ENCODE measurements at places on chromosomes 16 and 17.

DNA sequence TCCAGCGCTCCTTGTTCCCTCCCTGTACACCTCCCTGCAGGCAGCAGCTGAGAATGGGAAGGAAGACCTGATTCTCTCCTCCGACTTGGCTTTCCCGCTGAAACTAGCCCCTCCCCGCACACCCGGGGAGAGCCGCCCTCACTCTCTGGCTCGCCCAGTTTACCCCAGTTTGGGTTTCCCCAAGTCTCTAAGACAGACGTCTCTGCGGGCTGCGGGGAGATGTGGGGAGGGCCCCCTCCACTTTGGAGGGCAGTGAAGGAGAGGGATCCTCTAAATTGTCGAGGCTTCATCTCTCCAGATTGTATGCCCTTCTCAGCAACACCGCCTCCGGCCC, 797 bp downstream of the GRB7 start:
- peak; percentile 28 for DNase-seq

DNA sequence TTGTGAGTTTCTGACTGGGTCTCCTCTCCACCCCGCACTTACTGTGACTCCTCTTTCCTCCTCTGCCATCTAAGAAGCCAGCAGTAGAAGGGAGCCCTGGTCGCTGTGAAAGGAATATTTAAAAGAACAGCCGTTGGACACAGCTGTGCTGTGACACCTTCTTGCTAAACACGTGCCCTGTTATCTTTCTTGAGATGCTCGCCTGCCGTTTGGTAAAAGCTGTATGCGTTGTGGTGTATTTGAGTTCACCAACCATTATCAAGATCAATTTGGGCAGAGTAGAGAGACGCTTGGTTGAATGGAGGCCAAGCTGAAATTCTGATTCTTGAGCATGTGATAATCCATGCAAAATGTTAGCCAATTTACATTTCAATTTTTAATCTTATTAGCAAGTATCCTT, 3.8 kb downstream of the GID4 start:
- DNase-seq = no peak

DNA sequence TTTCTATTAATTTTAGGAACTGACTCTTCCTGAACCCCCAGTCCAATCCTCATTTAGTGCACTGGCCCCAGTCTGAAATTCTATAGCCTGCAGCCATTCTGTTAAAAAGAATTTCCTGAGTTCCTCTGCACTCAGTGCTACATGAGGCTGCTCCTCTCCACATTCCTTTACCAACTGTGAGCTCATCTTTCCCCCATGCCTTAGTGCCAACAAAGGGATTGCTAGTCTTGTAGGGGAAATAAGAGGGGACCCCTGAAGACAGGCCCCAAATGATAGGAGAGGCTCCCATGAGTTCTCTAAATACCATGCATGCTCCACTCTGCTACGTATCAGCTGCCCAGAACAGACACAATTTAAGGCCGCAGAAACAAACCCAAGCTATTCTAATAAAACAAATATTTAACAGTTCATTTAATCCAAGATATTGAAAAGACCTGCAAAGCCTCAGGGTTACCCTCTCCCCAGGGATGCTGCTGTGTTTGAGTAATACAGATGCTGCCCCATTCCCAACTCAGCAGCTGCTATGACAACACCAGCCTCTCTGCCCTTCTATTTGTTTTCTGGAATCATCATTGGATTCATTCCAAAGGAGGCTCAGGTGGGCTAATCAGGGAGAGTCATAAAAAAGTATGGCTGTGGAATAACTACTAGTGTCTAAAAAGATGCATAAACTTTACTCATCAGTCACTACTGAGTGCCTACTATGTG, 228.5 kb downstream of the TOX3 start:
- no peak for DNase-seq

GRCh38 chr17:29587591-29587990, 1.9 kb downstream of the GIT1 start:
- DNase-seq = no peak

- DNase-seq = no peak
These were observed 10.2 kb downstream of the ATP2C2 start for GRCh38 chr16:84378567-84378966.

- DNase-seq = no peak
These were observed 1.2 kb downstream of the LCAT start for GRCh38 chr16:67942510-67943255.

GRCh38 chr17:51263006-51263405, 2.7 kb downstream of the UTP18 start:
- DNase-seq = no peak

GRCh38 chr16:19857593-19858339, 26.9 kb downstream of the GPRC5B start:
- DNase-seq = no peak

DNA sequence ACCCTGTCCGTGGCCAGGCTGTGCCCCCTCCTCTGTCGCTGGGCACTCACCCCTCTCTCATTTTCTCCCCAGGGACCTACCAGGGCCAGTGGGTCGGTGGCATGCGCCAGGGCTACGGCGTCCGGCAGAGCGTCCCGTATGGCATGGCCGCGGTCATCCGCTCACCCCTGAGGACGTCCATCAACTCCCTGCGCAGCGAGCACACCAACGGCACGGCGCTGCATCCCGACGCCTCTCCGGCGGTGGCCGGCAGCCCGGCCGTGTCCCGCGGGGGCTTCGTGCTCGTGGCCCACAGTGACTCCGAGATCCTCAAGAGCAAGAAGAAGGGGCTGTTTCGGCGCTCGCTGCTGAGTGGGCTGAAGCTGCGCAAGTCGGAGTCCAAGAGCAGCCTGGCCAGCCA, 41.9 kb downstream of the JPH3 start:
- DNase-seq = no peak

DNA sequence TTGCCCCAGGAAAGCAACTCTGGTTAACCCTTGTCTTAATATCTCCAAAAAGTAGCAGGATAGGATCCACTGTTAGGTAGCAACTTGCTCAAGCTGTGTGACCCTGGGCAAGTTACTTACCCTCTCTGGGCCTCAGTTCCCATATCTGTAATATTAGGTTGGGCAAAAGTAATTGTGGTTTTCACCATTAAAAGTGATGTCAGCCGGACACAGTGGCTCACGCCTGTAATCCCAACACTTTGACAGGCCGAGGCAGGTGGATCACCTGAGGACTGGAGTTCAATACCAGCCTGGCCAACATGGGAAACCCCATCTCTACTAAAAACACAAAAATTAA, 179.3 kb downstream of the FOXL1 start:
- no peak for DNase-seq

DNA sequence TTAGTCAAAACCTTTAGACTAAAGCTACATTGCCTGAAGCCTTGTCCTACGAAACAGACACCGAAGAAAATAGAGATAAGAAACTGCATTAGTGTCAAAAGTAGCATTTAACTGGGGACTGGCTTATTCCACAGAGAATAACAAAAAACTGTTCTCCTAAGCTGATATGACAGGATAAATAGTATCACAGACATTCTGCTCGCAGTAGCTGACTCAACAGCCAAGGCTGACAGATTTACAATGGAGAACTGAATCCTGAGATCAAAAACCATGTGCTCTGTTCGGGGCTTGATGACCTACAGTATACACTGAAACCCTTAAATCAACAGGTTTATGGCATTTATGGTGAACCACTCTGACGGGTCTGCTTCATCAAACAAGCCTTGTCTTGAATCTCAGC, 25.5 kb downstream of the ADAMTS18 start:
- DNase-seq = no peak

DNA sequence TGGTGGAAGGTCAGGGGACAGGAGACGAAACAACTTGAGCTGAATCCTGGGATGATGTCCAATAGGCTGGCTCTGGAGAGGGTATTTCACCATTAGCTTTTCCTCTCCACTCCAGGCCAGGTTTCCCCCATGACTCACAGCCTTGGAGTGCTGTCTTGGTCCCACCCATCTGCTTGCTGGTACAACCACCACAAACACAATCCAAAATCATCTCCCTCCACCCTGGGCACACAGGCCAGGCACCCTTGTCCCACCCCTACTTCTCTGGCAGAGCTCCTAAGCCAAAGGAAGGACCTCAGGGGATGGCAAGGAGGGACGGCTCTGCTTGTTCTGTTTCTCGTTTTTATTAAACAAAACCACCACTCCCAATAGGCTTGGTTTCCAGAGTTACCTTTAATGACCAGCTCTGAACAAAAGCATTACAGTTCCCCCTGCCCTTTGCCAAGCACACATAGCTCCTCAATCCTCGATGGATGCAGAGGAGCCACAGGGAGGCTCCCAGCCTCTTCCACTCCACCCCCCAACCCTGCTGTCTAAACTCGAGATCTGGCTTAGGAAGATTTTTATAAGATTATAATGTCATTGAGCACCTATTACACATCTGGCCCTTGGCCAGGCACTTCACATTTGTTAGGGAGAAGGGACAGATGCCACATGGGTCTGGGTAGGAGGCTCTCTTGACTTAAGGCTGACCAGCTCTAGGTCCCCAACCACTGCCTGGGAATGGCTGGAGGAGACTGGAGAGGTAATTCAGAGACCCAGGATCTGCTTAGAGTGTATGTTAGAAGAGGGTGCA, 13.3 kb downstream of the CAVIN1 start:
- no peak for DNase-seq

DNA sequence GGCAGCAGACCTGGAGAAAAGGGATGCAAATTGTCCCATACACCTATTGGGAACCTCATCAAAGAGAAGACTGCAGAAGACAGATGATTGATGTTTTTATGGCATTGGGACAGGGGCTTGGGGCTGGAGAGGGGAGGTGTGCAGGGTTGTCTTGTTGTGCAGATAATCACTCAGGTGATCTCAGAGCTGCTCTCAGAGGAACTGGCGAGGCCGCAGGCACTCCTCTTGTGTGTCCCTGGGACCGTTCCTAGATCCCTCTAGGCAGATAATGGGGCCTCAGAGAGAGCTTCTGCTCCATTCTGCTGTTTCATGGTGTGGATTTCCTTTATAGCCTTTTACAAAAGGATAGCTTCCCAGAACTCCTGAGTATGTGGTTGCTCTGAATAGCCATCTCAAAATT, 1.6 kb downstream of the RNF213 start:
- no peak for DNase-seq

- no peak for DNase-seq
These were observed 3.6 kb downstream of the ARL6IP1 start for GRCh38 chr16:18797746-18798145.

- no peak for DNase-seq
These were observed 257.2 kb upstream of the ASIC2 start for GRCh38 chr17:33550261-33550660.

DNA sequence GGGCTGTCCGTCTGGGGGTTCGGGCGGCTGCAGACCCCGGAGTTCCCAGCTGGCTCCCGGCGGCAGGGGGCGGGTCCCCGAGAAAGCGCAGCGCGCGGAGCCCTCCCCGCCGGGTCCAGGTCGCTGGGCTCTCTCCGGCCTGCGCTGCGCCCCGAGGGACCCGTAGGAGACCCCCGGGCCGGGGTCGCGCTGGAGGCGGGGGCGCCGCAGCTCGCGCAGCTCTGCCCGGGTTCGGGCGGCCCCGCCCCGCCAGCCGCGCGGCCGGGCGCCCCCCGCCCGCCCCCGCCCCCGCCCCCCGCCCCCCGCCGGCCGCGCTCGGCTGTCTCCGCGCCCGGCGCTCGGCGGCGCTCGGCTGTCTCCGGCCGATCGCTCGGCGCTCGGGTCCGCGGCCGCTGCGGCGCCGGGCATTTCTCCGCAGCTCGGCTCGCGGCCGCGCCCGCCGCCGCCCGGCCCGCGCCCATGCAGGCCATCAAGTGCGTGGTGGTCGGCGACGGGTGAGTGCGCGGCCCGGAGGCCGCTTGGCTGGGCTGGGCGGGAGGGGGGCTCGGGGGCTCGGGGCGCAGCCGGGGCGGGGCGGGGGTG, at the start of gene RAC3:
Gene RAC3, plus strand, starts transcription at position 376 of the 582 bp plus-strand sequence. Its CDS starts 84 bp downstream, at position 460.
- DNase-seq = no peak

DNA sequence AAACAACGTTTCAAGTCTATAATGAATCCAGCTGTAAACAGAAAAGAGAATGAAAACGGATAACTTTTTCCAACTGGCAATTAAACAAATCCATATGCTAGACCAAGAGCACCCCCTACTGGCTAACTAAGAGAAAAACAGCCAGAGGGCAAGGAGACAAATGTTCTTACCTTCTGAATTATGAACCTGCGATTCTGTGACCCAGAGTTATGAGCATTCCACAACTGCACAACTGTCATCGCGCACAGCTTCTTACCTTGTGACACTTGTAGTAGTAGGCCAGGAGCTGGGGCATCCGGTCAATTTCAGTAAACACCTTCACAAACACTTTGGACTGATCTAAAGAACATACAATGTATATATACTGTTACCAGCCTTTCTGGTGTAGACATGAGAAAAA, 18.6 kb downstream of the COG7 start:
- peak; percentile 53 for DNase-seq

DNA sequence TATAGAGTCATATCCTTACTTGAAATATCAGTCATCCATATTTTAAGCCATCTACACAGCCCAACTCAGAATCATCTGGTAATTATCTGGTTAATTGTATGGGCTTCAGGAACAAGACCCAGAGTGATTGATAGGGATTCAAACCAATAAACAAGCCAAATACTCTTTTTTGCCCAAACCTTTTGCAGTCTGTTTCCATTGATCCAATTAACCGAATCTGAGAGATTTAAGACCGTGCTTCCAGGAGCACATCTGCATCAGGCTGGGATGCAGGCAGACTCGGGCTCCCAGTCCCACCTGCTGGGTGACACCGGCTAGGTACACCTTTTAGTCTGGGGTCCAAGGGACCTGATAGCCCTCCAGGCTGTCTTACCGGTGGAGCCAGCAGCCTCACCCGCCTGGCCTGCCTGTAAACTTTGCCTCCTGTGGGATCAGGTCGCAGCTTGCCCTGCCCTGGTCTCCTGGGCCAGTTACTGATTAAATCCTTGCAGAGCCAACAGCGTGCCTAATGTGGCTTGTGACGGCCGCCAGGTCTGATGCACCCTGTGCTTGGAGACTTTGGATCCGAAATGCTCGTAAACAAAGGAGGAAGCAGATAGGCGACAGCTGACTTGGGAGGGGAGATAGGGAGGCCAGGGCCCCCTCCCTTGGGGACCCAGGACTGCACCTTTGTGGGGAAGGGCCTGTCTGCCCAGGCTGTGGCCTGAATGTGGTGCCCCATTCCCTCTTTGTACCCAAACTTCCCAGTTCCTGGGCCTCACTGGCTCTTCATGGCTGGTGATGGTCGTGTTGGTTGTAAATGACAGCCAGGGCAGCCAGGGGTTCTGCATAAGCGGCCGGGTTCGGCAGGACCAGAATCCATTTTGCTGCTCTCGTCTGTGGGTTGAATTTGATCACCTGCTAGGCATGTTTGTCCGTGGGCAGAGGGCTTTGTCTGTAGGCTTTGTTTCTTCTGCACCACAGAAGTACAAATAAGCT, 3.8 kb downstream of the CMIP start:
- no peak for DNase-seq

GRCh38 chr16:87626905-87627304, 24.6 kb downstream of the JPH3 start:
- no peak for DNase-seq

- no peak for DNase-seq
These were observed 193.8 kb downstream of the SNX29 start for GRCh38 chr16:12170103-12171040.

GRCh38 chr17:35046245-35046644, 17.3 kb downstream of the RFFL start:
- no peak for DNase-seq

DNA sequence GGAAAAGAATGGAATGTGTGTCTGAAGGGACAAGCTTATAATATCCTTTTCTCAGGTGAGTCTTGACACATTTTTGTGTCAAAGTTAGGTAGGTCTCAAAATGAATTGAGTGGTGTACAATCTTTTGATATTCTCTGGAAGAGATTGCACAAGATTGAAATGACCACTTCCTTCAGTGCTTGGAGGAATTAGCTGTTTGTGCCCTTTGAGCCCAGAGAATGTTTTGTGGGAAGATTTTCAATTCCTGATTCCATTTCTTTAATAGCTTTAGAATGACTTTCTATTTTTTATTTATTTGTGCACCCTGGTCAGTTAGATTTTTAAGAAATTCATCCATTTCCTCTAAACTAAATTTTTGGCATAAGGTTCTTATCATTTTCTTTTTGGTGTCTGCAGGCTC, 1.6 kb upstream of the CCL13 start:
- DNase-seq = no peak

Data from CD4-positive, alpha-beta T cell treated with Interleukin-6 at 100 ng/mL for 8 hours (primary cell).